Naive thymus-derived CD8-positive, alpha-beta T cell (primary cell): ENCODE measurements at places on chromosomes 1 and 21.

DNA sequence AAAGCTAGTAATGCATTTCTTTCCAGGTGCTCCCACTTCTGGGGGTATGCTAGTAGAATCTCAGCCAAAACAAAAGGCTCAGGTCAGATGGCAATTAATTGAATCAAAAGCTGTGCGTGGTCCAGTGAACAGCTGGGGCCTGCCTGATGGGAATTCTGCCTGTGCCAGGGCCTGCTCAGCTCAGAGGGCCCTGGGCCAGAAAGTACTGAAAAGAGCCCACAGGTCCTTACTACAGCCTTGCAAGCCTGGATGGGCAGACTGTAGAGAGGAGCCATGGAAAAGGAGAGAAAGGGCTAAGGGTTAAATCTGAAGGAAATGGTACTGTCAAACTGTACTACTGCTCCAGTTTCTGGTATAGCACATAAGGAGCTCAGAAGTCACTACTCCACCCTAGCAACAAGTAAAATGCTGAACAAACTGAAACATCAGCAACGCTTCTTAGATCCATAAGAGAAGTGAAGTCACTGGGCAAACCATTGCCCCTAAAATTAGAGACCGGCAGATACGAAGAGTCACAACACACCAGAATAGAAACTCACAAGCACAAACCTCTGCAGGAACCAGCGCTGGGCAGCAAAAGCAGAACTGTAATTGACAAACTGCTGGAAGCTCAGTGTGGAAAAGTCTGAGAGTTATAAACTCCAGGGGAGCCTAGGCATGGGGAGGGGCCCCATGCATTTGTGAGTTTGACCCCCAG, 121.1 kb upstream of the SYT6 start:
- no peak for DNase-seq

DNA sequence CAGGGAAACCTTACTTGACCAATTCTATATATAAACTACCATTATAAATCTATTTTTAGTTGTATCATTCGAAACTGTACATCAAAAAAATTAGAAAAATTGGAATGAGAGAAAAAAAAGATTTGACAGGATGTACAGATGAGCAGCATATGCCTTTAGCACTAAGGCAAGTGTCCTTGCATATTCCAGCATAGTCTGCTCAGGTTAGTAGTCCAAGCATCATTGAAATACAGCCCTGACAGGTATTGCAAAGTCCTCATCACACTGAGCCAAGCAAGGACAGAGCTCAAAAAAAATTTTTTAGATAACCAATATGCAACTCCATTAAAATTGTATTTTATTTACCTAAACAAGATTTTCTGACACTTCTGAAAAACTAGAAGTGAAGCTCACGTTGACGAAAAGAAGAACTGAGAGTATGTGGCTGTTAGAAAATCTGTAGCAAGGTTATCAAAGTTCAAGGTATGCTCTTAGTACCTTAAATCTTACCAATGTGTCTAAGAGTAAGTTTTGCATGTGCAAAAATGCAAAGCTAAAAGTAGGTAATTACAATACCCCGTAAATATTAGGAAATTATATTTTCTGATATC, 465.6 kb upstream of the ADGRL4 start:
- no peak for DNase-seq

DNA sequence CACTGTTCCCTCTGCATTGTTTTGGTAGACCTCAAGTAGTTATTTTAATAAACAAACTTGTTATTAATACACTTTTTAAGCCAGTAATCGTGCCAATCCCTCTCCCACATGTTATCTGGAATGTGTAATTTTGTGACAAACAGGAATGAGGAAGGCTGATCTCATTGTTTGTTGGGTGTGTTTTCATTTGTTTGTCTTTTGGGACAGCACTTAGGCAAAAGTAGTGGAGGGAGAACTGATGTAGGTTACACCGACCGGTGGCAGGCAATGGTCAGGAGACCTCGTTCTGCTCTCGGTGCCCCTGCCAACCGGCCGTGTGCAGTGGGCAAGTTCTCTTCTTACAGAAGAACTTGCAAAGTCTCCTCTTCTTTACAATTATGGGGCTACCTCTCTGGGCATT, 99.8 kb downstream of the HUNK start:
- DNase-seq: no peak

DNA sequence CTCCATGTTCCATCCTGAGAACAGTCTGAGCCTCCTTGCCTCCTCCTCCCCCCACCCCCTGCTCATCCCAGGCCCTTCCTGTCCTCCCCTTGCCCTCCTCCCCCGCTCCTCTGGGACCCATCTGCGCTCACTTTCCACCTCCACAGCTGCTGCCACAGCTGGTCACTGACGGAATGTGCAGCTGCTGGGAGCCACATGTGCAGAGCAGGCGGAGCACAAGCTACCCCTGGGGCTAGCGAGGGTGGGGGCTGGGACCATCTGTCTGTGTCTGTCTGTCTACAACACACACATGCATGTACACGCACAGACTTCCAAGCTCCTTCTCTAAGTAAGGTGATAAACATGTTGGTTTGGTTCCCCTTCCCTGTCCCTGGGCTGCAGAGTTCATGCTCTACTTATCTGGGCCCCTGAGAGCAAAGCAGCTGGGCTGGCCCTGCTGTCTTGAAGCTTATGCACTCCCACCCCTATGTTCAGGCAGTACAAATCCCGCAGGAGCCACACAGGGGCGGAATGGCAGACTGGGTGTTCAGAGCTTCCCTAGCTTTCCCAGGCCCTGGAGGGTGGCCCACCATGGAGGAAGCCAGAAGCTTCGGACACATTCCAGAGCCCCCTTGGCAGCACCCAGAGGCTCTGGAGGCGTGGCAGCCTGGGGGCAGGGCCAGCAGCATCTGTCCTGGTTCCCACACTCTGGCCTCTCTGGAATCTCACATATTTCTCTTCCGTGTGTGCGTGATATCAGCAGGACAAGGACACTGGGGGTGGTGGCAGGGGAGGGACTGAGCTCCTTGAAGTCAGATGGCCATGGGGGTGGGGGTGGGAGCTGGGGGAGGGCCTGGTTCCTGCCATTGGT, 7.0 kb upstream of the HEYL start:
- DNase-seq: no peak

- no peak for DNase-seq
These were observed 110.8 kb upstream of the ZBTB40 start for GRCh38 chr1:22340873-22341272.

- no peak for DNase-seq
These were observed 1282.6 kb downstream of the NCAM2 start for GRCh38 chr21:22280851-22281250.

DNA sequence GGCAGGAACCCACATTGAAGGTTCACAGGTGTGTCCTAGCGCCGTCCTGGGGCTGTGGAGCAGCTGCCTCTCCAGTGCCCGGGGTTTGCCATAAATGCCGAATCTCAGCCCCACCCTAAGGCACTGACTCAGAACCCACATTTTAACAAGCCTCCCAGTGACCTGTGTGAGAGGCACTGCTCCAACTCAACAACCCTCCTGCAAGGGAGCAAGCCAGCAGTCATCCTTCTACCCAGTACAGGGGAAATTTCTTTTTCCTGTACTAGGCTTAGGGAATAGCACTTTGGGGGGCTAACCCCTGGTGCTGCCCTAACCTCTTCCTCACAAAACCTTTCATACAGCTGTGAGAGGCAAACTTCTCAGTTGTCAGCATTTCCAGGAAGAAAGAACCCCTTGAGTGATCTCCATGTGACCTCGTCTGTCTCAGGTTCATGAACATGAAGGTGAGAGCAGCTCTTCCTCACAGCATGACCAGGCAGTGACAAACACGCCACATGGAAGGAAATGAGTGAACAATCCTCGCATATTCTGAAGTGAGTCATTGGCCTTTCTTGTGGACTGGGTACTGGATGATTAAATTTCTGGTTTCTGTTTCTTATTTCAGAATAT, 11.4 kb upstream of the BCAR3 start:
- no peak for DNase-seq

GRCh38 chr1:22217811-22218460, 75.0 kb upstream of the WNT4 start:
- DNase-seq: no peak

- no peak for DNase-seq
These were observed 1.3 kb downstream of the FCGR2A start for GRCh38 chr1:161506336-161507223.

DNA sequence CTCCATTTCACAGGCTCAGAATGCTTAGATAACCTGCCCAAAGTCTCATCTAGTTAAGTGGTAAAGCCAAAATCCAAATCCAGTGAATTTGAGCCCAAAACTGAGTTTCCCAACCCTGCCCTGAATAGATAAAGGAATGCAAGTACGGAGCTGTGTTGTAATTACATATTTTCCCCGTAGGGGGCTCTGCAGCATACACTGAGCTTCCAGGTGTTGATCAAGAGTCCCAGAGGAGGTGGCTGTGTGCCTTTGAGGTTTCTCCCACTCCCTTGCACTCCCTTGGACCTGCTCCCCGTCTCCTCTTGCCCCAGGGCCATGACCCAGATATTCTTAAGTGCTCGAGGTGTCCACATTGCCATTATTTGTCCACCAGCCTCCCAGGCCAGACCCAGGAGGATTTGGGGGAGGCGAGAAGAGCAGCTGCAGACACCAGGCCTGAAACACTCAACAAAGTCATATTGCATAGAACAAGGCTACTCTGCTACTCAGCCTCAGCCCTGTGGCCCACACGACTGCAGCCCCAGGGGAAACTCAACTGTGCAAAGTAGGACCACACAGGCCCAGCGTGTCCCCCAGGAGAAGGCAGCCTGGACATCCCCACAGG, 18.4 kb upstream of the LY9 start:
- DNase-seq: peak; percentile 70

DNA sequence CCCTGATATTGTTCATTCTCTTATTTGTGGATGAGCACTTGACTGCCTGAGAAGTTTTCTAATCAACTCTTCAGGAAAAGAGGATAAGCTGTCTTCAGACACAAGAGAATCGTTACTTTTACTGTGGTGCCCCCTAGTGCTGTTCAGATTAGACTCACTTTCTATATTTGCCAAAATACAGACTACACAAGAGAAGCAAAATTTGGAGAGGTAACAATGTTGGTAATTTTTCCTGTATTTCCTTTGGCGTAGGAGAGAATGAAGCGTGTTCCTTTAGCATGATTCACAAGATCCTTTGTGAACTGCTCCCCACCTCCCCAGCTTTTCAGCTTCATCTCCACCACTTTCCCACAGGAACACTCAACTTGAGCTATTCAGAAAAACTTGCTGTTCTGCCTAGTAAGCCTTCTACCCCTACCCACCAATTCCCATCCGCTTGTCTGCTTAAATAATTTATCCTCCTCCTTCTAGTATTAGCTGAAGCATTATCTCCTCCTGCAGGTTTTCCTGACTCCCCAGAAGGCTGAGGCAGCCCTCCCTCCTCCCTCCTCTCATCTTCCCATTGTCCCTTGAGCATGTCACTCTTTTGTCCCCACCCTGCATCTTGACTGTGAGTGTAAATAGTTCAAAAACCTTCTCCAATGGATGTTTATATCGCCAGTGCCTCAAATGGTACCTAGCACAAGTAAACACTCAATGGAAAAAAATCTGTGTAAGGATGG, 4.5 kb downstream of the TNFSF4 start:
- no peak for DNase-seq

DNA sequence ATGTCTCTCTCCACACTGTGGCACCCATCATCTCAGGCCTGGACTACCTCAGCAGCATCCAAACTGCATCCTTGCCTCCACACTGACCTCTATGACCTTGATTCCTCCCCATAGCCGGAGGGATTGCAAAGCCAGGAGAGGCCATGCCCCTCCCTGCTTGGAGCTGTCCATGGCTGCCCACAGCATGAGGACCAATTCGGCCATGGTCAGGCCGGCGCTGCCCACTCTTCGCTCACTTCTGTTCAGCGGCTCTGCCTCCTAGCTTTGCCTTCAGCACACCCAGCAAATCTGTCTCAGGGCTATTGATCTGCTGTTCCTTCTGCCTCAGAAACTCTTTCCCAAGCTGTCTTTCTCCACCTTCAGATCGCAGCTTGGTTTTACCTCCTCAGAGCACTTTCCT, 94.5 kb downstream of the TNR start:
- no peak for DNase-seq

DNA sequence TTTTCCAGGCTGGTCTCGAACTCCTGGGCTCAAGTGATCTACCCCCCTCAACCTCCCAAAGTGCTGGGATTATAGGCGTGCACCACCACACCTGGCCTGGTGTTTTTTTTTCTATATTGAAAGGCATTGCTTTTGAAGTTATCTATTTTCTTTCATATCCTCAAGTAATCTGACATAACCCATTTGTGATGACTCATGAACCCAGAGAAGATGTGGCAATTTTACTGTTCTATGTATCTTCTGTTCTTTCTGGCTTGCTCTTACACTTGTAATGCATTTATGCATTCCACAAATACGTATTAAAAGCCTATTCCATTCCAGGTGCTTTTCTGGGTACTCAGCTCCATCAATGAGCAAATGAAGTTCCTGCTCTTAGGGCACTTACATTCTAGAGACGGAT, 29.9 kb upstream of the ERRFI1 start:
- DNase-seq: no peak

DNA sequence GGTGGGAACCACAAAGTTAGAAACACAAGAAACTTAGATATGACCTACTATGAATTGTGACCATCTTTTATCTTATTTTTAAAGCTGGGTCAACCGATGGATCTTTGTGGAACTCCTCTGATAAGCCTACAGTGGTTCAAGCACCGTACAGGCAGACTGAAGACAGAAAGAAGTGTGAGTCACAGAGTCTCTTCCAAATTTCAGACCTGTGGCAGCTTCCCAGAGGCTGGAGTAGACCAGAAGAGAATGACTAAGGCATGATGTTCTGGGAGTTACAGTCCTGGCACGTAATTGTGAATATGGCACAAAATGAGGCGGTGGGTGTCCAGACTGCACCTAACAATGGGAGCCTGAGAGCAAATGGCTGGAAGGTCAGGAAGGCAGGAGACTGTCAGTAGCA, 70.0 kb downstream of the LMO4 start:
- no peak for DNase-seq

GRCh38 chr21:33835920-33836319, 79.7 kb downstream of the ATP5PO start:
- no peak for DNase-seq

DNA sequence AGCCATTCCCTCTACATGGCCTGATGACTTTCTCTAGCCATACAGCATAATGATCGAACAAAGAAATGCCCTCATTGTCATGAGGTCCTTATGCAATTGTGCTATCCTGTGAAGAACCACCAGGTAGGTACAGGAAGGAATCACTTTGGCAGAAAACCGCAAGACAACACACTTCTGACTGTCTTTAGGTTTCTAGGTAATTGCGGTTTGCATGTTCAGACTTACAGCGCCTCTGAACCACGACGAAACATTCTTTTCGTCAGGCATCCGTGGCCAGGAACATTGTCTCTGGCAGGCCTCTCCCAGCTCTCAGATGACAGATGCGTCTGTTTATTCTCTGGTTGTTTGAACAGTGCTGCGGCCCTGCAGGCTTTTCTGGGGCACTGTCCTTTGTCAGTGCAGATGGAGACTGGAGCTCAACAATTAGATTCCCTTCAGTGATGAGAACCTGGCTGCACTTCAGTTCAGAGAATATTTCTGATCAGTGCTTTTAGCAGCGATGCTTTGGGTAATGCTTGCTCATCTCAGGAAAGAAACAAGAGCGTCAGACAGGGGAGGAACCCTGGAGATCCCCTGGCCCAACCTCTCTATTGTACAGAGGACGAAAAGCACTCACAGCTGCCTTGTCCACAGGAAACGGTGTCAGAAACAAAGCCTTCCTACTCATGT, 63.4 kb downstream of the B3GALT5 start:
- DNase-seq: no peak

GRCh38 chr1:212973899-212974298, 23.6 kb downstream of the VASH2 start:
- DNase-seq: no peak
